Fibroblast of pulmonary artery (primary cell): ENCODE measurements at places on chromosomes 7 and 10.

DNA sequence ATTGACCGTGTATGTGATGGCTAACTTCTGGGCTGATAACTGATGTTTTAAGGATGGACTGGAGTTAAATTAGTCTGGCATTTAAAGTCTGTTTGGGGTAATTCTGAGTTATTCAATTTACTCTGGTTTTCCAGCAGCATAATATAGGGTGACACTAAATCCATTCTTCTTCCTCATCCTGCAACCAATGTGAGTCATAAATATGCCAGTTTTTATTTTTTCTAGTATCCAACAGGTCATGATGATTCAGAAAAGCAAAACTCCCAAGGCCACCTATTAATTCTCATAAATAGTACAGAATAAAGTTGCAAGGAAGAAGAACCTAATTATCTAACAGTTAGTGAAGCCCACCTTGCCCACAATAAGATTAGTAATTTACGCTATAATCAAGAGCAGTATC lies 7.5 kb upstream of the EPHB6 start:
- no peak for DNase-seq

DNA sequence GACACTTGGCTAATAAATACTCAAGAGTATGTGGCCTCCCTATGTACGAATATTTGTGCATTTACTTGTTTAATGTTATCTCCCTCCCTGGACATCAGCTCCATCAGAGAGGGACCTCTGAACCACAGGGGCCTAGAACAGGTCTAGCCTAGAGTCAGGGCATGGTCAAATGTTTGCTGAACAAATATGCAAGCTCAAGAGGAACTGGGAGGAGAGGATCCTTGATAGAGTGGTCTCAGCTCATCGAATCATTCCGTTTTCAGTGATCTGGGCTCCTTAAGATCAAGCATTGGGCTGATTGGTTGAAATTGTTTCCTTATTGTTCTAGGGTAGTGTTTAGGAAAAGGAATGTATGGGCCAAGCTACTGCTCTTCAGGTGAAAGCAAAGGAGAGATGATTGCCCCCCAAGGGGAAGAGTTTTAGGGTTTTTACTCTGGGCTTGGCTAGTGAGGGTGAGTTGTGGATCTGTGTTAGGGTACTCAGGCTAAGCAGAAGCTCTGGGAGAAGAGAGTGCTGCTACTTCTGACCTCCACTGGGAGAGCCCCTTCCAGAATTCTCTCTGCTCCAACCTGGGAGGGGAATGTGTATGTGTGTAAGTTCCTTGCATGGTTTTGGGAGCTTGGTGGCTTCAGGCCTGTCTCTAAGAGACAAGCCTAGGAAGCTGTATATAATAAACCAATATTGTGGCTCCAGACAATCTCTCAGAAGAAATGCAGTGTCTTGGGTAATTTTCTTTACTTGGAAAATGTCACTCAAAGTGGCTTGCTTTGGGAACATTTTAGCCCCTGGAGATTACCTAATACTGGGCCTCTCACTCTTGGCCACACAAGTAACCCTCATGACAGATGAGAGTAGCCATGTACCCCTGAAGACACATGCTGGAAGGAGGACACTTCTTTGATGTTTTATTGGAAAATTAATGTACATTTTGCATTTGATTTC lies 110.0 kb downstream of the EMX2 start:
- DNase-seq = no peak

GRCh38 chr7:69696054-69696591 lies 97.8 kb downstream of the AUTS2 start:
- DNase-seq = no peak

GRCh38 chr7:78178319-78178718 lies 379.7 kb downstream of the PHTF2 start:
- DNase-seq = peak; percentile 14

DNA sequence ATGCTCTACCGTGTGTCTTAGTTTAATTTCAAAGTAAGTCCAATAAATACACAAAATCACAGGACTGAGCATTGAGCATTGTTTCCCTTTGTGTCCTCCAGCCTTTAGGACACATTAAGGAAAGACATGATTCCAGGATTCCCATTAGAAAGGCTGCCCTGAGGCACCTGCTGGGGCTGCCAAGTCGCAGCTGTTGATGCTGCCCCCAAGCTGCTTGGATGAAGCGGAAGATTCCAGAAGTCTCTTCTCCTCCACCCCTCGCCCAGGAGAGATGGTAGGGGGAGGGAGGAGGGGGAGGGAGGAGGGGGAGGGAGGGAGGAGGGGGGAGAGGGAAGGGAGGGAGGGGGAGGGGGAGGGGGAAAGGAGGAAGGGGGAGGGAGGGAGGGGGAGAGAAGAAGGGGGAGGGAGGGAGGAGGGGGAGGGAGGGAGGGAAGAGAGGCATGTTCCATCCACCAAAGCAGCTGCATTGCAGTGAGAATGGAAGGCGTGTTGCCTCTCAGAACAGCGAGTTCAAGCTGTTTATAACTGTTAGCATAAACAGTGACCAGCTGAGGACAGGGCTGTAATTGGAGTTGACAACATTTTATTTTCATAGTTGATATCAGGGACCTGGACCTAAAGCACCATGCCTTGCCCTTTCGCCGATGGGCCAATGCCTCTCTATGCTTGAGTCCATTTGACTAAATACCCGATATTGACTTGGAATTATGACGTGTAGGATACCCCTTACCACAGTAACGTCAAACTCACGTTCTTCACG lies 67.3 kb downstream of the DIP2C start:
- no peak for DNase-seq

GRCh38 chr7:30306976-30307375 lies 22.6 kb downstream of the ZNRF2 start:
- DNase-seq = no peak
